ENCODE measurements at places on chromosomes 1 and 21.

DNA sequence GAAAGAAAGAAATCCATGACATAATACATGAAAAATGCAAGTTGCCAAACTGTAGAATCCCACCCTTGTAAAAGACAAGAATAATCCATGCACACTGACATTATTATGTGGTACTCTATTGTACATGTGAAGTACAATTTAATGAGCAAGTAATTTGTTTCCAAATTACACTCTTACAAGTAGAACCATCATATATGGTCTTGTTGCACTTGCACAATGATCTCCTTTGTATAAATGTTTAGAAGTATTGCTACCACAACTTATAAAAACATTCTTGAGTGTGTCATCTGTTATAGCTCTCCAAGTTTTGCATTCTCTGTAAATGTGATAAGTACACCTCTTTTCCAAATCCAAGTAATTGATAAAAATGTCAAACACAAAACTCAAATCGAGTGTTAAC lies 29.1 kb upstream of the ZNF281 start:
- DNase-seq = peak; percentile 52

GRCh38 chr1:3857791-3858129 lies 484 bp downstream of the DFFB start:
- no peak for DNase-seq

- DNase-seq = no peak
Measured at GRCh38 chr1:166914111-166914510, 38.0 kb upstream of the TADA1 start.

- DNase-seq = no peak
Measured at GRCh38 chr21:43207043-43207315, 38.2 kb downstream of the CRYAA start.

- DNase-seq = peak; percentile 85
Measured at GRCh38 chr21:37711836-37712568, 204.3 kb downstream of the KCNJ6 start.

Data from choroid plexus epithelial cell (primary cell).